ENCODE measurements at places on chromosomes 1 and 21.
A peak's percentile ranks its signal among the peaks of the same experiment; 100 is the strongest.

- DNase-seq: no peak
Observed at GRCh38 chr1:199978408-199978940, 49.0 kb upstream of the NR5A2 start.

DNA sequence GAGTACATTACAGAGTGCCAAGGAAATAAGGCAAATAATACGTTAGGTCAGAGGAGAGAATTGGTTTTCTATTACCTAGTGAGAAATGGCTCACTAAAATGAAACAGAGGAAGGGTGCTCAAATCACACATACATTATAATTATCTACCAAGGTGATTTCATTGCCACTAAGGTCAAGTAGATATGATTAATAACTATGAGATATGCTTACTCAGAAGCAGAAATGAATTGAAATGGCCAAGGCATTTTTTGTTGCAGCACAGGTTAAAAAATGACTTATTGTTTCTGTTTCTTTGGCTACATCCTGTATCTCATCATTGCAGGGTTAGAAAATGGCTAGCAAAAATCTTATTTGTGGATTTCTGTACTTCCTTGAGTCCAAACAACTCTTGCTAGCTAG is 154.5 kb upstream of the GORAB start:
- no peak for DNase-seq

- DNase-seq: no peak
Observed at GRCh38 chr1:205183676-205184335, 27.7 kb downstream of the DSTYK start.

GRCh38 chr1:234586892-234587485 is 23.0 kb downstream of the IRF2BP2 start:
- DNase-seq: no peak

DNA sequence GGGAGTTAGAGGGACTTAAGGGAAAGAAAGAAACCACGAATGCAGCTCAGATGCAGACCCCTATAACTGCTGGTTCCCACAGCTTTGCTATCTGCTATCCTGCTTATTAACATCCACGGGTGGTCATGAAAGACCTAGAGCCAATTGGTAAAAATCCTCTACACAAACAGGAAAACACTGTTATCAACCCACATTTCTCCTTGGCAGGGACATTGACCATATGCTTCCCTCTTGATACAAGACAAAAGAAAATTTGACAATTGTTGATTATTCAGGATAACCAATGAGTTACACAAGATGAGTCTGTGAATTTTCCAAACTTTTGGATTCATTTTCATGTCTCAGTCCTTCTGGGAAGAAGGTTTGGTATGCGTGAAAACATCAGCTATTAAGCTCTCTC is 90.4 kb downstream of the TIAM1 start:
- DNase-seq: no peak

- no peak for DNase-seq
Observed at GRCh38 chr1:37662031-37662755, 27.5 kb upstream of the RSPO1 start.

DNA sequence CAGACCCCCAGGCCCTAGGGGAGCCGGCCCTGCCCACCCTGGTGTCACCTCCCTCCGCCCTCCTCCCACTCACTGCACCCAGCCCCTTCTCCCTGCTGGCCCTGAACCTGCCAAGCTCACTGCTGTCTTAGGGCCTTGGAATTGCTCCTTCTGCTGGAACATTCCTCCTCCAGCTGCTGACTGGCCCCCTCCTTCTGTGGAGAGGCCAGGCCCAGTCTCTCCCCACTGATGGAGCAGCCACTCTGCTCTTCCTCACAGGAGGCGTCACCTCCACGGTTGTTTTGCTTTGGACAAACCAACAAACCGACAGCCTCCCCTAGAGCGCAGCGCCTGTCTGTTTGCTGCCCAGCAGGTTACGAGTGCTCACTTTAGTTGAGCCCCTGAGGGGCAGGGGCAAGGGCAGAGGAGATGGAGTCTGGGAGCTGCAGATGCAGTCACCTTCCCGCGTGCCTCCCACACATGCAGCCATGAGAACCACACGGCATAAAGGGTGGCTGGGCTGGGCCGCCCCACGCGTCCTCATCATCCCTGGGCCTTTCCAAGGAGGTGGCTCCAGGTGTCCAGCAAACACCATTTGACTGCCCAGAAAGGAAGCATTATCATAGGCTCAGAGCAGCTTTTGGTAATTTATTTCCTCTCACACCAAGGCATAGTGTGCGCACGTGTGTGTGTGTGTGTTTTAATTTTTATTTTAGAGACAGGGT is 9.4 kb downstream of the OXCT2 start:
- DNase-seq: no peak

DNA sequence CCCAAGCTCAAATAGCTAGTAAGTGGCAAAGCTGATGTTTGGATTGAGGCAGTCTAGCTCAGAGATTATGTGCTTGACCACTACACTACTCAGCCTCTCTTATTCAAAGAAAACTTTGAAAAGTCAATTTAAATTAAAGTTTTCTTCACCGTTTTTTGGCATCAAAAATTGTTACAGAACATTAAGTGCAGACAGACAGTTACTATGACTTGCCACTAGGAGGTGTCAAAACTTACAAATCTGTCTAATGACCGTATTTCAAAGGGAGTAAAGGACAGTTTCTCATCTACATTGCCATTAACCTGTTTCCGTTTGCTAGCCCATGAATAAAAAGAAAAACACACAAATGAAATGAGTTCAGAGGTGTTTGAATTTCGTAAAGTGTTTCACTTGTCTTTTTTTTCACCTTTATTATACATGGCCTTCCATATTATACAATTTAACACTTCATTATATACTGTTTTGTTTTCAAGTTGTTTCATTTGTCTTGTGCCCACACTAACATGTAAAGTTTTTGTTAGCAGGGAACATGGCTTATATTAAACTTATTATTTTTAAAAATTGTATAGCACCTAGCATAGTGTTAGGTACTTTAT is 57.4 kb upstream of the MTF2 start:
- peak; percentile 81 for DNase-seq

DNA sequence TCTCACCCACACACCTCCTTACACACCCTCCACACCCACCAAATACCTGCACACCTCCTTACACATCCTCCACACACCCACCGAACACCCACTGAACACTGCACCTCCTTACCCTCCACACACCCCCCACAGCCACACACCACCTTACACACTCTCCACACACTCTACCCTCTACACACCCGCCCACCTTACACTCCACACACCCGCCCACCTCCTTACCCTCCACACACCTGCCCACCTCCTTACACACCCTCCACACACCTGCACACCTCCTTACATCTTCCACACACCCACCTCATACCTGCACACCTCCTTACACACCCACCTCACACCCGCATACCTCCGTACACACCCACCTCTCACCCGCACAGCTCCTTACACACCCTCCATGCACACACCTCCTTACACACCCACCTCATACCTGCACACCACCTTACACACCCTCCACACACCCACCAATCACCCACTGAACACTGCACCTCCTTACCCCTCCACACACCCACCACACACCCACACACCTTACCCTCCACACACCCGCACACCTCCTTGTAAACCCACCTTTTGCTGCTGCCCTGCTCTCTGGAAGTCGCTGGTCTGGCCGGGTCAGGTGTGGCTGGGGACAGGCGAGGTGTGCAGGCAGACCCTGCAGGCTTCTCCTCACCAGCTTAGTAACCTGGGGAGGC is 38.5 kb downstream of the COQ8A start:
- no peak for DNase-seq

GRCh38 chr1:33094971-33095604 is 14.1 kb downstream of the AZIN2 start:
- DNase-seq: peak; percentile 68

DNA sequence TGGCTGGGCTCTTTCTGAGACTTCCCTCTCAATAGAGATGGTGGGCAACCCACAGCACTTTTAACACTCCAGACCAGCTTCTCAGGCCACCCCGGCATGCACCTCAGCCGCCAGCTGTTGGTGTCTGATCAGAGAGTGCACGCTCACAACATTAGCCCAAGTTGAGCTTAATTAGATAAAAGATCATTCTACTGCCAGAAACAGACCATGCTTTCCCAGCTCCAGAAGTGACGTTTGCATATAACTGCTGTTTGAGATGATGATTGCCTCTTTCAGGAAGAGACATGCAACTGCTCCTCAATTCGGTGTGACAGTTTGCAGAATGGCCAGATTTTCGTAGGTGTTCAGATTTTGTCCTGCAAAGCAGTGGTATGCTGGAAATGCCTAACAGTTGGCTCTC is 285.3 kb upstream of the VAMP3 start:
- no peak for DNase-seq

DNA sequence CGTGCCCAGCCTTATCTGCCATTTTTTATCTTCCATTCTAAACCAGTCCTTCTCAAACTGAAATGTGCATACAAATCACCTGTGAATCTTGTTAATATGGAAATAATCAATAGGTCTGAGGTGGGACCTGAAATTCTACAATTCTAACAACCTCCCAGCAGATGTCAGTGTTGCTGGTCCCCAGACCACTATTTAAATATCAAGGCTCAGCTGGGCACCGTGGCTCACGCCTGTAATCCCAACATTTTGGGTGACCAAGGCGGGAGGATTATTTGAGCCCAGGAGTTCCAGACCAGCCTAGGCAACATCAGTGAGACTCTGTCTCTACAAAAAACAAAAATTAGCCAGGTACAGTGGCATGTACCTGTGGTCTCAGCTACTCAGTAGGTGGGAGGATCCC is 4.1 kb downstream of the UQCRHL start:
- peak; percentile 45 for DNase-seq

DNA sequence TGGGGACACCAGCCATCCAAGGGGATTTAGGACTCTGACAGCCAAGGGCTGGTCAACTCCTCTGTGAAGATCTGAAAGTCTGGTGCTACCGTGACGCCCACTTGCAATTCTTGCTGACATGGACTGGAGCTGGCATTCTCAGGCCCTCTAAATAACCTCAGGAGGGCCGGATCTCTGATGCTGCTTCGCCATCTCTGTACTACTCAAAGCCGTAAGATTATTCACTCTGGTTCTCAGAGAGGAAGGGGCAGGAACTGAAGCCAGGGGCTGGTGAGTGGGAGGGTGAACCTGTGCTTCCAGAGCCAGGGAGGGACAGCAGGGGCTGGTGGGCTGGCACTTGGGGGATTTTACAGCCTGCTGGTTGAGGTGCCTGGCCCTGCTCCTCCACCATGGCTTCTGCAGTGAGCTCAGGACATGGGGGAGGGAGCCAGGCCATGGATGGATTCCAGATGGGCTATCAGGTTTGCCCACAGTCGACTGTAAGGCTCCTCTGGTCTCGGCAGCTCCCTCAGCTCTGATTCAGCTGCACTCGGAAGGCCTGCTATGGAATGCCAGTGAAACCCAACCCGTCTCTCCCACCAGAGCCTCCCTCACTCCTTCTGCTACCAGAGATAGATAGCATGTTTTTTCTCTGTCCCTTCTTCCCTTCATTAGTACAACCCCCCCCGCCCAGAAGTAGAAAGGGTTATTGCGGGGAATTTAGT is 84.5 kb downstream of the PLXNA2 start:
- DNase-seq: no peak

GRCh38 chr1:6872573-6873261 is 87.5 kb downstream of the CAMTA1 start:
- DNase-seq: no peak

GRCh38 chr1:206653715-206654459 is 18.6 kb downstream of the DYRK3 start:
- no peak for DNase-seq

- no peak for DNase-seq
Observed at GRCh38 chr1:43464681-43465504, 11.2 kb upstream of the HYI start.

GRCh38 chr1:205938682-205939081 is 4.6 kb downstream of the SLC26A9 start:
- no peak for DNase-seq

- no peak for DNase-seq
Observed at GRCh38 chr1:178565586-178565985, 52.7 kb downstream of the TEX35 start.

DNA sequence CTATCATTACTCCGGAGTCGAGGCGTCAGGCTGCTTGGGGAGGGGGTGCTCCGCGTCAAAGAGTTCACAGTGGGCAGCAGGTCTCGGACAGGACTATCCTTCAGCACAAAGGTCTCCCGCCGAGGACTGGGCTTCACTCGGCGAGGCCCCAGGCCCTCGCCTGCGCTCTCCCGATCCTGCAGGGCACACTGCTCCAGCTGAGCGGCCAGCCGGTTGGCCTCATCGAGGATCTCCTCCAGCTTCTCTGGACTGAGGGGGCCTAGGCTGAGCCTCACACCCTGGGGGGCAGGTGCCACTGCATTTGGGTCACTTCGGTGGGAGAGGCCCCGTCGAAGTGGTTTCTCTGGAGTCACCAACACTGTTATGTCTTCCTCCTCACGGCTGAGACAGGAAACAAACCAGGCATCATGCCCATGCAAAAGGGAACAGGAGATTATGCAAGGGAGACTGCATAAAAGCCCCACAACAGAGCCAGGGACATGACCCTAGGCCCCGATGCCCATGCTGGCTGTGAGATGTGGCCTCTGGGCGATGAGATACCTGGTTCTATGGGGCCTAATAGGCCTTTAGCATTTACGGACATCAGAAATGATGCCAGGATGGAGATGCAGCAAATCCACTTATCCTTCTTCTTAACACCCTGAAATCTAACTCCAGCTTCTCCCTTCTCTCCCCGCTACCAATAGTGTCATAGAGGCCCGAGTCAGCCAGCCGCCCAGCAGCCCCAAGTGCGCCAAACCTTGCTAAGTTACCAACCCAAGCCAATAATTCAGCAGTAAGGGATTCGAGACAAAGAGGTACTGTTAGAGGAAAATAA is 1.1 kb downstream of the PSRC1 start:
- DNase-seq: peak; percentile 40

DNA sequence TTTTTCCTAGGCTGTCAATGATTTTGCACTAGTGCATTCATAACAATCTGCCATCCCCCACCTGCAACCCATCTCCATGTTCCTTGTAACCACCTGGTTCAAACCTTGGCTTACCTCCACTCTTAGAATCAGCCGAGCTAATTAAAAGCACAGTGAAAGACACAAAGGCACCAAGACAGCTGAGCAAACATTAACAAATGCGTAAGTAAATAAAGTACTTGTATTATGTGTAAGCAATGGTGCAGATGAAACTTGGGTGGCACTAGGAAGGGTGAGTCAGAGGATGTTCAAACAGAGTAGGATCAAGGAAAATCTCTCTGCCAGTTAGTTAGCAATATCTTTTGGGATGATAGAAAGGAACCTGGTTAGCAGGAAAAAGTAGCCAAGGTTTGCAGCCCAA is 5.1 kb upstream of the FOXJ3 start:
- peak; percentile 28 for DNase-seq

Data from RKO (cell line).